ENCODE measurements at places on chromosomes 7 and 10.

DNA sequence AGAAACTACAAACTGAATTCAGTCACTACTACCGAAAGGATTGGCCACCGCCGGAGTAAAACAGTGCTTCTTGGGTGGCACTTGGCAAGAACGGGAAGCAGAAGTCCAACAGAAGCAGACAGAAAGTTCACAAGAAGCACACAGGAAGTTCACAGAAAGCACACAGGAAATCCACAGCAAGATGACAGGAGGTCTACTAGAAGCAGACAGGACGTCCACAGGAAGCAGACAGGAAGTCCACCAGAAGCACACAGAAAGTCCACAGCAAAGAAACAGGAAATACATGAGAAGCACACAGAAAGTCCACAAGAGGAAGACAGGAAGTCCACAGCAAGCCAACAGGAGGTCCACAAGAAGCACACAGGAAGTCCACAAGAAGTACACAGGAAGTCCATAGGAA is 399.2 kb upstream of the AUTS2 start:
- no peak for DNase-seq

DNA sequence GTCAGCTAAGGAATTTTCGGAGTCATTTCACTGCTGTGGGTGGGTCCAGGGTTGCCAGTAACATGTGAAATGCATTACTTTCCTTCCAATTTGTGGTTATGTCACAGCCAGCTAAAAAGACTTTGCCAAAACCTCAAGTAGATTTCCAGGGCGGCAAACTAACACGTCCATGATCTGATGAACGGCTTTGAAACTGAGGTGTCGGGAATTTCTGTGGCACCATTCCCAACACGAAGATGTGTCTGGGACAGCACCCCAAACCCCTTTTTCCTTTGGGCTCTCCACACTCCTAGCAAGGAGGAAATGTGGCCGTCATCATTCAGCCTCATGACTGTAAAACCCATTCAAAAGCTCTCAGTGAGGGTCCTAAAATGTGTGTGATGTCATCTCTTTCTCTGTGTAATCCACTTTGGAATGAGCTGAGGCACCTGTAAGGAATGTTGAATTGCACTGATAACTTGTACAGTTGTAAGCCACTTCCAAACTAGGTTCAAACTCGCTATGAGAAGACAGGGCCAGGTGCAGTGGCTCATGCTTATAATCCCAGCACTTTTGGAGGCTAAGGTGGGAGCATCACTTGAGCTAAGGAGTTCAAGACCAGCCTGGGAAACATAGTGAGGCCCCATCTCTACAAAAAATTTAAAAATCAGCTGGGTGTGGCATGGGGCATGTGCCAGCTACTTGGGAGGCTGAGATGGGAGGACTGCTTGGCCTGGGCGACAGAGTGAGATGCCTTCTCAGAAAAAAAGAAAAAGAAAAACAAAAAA is 146.1 kb upstream of the FRMD4A start:
- no peak for DNase-seq

DNA sequence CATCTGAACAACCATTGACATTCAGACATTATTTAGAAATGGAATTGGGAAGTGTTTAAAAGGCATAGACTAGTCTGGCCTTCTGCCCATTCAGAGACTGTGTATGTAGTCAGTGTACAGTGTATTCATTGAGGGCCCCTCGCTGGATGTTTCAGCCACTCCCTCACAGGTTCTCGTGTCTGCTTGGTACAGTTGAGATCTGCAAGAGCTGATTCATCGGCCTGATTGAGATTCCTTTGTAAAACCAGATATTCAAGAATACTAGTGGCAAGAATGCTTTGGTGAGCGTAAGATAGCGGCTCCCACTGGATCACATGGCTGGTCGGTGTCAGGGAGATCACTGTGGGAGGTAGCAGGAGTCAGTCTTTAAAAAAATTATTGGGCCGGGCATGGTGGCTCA is 119.5 kb downstream of the TCF7L2 start:
- DNase-seq: no peak

DNA sequence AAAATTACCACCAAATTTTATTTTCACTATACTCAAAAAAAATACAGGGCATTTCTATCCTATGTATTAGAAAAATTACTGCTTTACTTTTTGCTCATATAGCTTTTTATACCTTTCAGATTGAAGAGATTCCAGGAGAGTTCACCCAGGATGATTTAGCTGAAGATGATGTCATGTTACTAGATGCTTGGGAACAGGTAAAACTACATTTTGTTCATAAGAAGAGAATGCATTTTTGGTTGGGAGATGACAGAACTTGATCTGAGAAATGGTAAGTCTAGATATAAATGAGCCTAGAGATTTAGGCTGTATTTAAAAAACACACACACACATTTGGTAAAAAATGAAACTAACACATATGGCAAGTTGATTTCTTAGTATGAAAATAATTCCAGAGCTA is 38.1 kb upstream of the ARL4A start:
- no peak for DNase-seq

- DNase-seq: no peak
These were observed 120.9 kb upstream of the KAT6B start for GRCh38 chr10:74705358-74705980.
